Esophagus squamous epithelium (tissue), 5 donors: ENCODE measurements at places on chromosomes 5 and 9.

DNA sequence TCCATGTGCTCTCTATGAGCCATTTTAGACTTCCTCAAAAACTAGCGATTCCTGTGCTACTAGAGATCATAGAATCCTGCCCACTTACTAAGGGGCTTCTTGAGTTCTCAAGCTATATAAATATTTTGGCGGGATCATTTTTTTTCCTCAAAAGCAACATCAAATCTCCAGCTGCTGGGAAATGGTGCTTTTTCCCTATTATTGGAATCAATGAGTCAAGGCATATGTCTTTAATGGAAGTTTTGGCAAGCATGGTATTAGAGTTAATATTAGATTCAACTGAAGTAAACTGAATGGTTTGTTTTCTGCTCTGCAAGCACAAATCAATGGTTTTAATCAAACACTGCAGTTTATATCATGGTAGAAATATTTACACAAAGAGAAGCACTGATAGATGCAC, 369.9 kb upstream of the PTGER4 start:
- DNase-seq, result no peak

- no peak for DNase-seq
Measured at GRCh38 chr5:175896301-175897040, 25.1 kb downstream of the CPLX2 start.

DNA sequence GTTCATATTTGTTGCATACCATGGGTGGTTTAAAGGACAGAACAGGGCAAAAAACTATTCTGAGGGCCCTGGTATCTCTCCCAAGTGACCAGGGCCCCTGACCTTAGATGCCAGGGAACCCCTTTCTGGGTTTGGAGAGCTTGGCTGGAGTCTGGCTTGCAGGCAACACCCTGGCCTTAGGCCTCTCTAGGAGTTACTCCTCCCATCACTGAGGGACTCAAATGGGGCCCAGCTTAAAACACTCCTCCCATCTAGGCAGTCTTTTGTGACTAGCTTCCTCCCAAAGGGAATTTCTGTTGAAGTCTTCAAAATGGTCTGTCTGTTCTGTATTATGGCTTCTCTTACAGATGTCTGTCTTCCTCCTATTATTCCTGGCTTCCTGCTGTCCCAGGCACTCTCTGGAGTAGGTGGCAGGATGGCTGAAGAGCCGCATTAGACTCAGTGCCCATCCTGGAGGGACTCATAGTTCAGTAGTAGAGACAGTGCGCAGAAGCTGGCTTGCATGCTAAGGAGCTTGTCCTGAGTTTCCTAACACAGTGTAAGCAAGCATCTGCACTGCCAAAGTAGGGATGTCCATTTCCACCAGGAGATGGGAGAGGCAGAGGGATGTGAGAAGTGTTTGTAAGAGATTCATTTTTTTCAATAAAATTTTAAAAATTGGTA, 10.0 kb downstream of the COL15A1 start:
- no peak for DNase-seq

- DNase-seq, result no peak
Measured at GRCh38 chr5:78387468-78388153, 27.2 kb downstream of the SCAMP1 start.

DNA sequence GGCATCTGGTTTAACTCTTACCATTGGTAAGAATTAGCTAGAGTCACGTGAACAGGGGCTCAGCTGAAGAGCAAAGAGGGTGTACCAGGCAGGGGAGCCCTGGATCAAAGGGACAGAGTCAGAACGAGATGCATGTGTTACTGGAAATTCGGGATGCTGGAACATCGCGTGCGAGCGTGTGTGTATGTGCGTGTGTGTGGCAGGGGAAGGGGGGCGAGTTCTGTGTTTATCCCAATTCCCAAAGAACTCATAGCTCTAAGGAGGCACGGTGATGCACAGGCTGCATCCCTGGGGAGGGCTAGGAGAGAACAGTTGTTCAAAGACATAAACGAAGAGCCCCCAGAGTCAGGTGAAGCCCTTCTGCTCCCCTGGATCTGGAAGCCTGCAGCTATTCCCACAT, 353.3 kb downstream of the GADD45G start:
- no peak for DNase-seq
